Activated T-helper 2 cell treated with anti-CD3 and anti-CD28 coated beads, Interferon-gamma antibody, Interleukin-2, Interleukin-4, amounts not matched to agents 10 μg/mL and 5 μg/mL and 100 μg/mL, durations not matched to agents 14 hours and 24 hours and 36 hours (primary cell): ENCODE measurements at places on chromosomes 16 and 17. TPM values are rescaled to one million over a fixed set of nuclear protein-coding genes. Genes with fewer than 3 reads are reported as not detected.

DNA sequence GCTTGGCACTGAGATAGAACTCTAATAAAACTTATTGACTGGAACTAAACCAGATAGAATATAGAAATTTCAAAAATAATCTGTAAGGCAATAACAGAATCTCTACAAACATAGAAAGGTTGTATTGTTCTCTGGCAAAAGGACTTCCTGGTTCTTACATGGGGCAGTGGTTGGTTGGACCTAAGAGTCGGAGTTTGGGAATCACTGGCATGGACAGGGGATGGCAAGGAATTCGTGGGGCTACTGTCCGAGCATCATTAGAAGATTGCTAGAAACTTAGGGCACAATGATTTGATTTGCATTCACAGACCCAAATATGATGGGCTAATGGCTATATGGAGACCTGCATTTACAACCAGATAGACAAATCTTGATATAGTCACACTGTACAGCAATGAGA, 103.8 kb upstream of the GOT2 start:
- no peak overlapping the region for H3K4me3 ChIP-seq
- no peaks in the 10 kb centered on the region for H3K36me3 ChIP-seq
- no peaks in the 10 kb centered on the region for H3K4me1 ChIP-seq
- H3K27me3 ChIP-seq: no peaks in the 10 kb centered on the region

AKAP1 gene
- 38.7 and 45.0 TPM in 2 replicates for total RNA-seq

UBE2I gene
- total RNA-seq: 264 and 265 TPM in 2 replicates

AXIN2 gene
- 6.8 and 7.4 TPM in 2 replicates for total RNA-seq

DNA sequence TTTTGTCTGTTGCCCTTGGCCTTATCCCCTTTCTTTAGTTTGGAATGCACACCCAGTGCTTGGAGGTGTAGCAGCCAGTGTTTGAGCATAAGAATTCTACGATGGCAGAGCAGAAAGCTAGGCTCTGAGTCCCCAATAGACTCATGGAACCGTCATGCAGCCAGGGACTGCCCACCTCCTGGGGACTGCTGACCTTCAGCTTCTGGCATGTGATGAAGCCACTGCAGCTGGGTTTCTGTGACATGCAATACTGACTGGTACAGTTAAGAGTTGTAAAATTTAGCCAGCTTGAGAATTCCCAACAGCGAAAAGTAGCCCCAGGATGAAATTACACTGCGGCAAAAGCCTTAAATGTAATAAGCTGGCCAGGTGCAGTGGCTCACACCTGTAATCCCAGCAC, 9.0 kb upstream of the MAP3K14 start:
- DNase-seq: no peak
- H3K4me3 ChIP-seq: no peak overlapping the region
- H3K27me3 ChIP-seq: peaks cover 6% of the 10 kb centered on the region
- H3K27ac ChIP-seq: no peak overlapping the region
- H3K36me3 ChIP-seq: no peaks in the 10 kb centered on the region

DNA sequence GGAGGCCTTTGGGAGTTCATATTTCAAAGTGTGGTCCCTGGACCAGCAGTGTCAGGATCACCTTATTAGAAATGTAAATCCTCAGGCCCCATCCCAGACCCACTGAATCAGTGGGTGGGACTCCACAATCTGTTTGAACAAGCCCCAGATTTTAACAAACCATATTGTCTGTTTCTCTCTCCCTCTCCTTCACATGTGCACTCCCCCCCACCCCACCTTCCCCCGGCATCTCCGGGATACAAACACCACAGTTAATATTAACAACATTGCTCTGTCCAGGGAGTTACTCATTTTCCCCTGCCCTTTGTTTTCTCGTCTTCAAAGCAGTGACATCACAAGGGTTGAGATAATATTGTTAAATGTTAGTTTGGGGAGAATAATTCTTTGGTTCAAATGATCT, 127.3 kb downstream of the KATNIP start:
- DNase-seq: no peak
- H3K27ac ChIP-seq: no peak overlapping the region
- no peaks in the 10 kb centered on the region for H3K27me3 ChIP-seq
- no peak overlapping the region for H3K4me3 ChIP-seq
